ENCODE measurements at places on chromosomes 1 and 21.

DNA sequence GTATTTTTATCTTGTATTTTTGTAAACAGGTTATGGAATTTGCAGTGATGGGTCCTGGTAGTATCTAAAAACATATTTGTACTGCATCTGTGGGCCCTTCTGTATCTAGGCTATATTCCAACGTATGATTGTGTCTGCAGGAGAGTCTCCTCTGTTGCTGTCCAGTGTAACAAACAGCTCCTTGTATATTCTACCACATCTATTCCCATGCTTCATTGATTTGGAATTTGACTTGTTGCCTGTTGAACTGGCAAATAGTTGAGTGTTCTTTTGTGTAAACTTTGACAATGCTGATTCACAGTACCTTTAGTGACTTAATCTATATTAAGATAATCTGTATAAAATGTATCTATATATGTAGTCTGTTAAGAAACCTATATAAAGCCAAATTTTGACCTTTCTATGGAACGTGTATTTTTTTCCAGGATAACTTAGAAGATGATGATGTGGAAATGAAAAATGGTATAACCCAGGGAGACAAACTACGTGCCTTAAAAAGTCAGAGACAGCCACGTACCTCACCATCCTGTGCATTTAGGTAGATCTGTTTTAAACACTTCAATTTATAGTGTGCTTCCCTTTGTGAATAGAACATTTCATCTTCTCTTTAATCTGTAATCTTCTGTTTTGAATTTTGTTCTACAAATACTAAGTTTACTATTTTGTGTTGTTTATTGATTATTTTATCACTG, 43.4 kb upstream of the GPR88 start:
- no peak for DNase-seq

GRCh38 chr1:90486996-90487395, 230.1 kb downstream of the BARHL2 start:
- DNase-seq: no peak

DNA sequence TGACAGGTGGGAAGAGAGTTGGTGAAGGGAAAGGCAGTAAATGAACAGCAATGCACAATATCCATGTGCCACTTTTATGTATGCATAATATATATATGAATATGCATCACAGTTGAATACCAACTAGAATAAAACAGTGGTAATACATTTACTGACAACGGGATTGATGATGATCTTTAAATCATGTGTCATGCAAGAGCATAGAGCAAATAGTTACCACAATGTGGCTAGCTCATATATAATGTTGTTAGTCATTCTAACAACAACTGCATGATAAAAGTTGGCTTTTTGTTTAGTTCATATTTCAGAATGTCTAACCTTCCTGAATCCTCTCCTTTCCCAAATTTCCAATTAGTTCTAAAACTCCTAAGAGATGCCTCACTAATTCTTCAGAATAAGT, 46.4 kb downstream of the GORAB start:
- DNase-seq: no peak

- no peak for DNase-seq
Observed at GRCh38 chr1:59690171-59690930, 124.4 kb upstream of the HOOK1 start.

GRCh38 chr1:236759252-236759859, 35.7 kb upstream of the MTR start:
- DNase-seq: no peak

DNA sequence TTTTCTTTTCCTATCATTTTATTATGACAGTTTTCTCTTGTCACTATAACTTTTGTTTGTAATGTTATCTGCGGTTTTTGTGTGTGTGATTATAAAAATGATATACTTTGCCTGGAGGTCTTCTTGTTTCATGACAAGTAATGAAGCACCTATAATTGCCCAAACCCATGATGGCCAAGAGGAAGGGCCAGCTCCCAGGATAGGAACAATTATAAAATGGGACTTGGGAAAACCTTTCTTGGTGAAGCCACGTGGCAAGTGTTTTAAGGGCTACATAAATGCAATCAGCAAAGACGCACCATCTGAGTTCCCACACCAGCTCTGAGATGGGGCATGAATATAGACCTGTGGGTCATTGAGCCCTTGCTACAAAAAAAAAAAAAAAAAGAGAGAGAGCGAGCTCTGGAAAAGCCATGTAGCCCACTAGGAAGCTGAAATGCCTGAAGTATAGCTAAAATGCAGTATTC, 462.6 kb upstream of the RUNX1 start:
- no peak for DNase-seq

DNA sequence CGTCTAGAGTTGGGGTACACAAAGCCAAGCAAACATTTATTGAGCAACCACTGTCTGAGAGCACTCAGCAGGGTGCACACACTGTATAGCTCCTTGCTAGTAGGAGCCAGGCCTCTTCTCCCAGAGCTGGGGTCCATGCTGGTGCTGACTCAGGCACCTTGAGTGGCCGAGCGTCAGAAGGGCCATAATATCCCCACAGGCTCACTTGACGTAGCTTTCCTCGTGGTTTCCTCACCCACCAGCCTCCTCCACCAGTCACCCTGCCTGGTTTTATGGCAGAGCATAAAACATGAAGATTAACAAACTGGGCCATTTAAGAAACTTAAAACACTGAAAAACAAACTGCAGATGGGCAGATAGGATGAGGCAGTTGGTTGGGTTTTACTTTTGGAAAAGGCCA, 361.5 kb downstream of the HHAT start:
- DNase-seq: no peak

- DNase-seq: no peak
Observed at GRCh38 chr1:7922301-7922700, 18.3 kb downstream of the TNFRSF9 start.

DNA sequence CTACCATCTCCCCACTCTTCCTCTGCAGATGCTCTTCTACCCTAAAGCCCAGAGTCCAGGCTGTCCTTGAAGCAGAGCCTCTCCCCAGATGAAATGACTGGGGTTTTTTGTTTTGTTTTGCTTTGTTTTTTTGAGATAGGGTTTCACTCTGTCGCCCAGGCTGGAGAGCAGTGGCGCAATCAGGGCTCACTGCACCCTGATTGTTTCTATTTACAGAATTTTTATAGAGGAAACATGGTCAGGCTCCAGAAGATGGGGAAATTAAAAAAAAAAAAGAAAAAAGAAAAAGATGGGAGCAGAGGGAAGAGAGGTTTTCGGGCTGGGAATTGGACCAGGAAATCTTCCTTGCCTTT, 43.7 kb upstream of the ZNF281 start:
- no peak for DNase-seq

- DNase-seq: no peak
Observed at GRCh38 chr1:36419569-36419968, 21.9 kb upstream of the LSM10 start.

DNA sequence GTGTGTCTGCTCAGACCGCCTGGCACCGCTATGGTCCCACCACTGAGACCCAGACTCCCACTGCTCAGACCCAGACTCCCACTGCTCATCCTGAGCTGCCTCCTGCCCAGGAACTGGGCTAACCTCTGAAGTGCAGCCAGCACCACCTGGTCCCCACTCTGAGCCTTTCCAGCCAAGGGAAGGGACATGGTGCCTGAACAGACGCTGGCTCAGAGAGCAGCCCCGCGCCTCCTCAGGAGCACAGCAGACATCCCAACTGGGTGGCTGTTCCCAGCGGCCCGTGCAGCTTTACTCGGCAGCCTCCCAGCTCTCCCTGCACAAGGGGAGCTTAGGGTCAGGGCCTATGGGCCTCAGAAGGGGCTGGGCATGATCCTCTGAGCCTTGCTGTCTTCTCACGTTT, 27.8 kb upstream of the CNTN2 start:
- no peak for DNase-seq

GRCh38 chr1:201842472-201843027, 13.6 kb downstream of the IPO9 start:
- no peak for DNase-seq

GRCh38 chr1:164560121-164560541, 1.1 kb downstream of the PBX1 start:
- no peak for DNase-seq

- DNase-seq: no peak
Observed at GRCh38 chr1:38029081-38029681, 16.6 kb downstream of the UTP11 start.
